Right lung (tissue), 10 donors: ENCODE measurements at places on chromosomes 2 and 18.

DNA sequence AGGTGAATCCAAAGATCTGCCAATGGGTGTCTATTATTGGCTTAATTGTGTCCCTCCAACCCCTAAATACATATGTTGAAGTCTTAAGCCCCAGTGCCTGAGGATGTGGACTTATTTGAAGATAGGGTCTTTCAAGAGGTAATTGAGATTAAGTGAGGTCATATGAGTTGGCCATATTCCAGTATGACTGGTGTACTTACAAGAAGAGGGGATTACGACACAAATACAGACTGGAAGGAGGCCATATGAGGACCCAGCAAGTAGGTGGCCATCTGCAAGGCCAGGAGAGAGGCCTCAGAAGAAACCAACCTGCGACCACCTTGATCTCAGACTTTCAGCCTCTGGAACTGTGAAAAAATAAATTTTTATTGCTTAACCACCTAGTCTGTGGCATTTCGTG is 121.1 kb upstream of the FN1 start:
- no peak for DNase-seq

GRCh38 chr2:100902817-100903405 is 83.0 kb downstream of the NPAS2 start:
- DNase-seq, result no peak

- DNase-seq, result no peak
These were observed 159.7 kb upstream of the SLC1A4 start for GRCh38 chr2:64829525-64829924.

DNA sequence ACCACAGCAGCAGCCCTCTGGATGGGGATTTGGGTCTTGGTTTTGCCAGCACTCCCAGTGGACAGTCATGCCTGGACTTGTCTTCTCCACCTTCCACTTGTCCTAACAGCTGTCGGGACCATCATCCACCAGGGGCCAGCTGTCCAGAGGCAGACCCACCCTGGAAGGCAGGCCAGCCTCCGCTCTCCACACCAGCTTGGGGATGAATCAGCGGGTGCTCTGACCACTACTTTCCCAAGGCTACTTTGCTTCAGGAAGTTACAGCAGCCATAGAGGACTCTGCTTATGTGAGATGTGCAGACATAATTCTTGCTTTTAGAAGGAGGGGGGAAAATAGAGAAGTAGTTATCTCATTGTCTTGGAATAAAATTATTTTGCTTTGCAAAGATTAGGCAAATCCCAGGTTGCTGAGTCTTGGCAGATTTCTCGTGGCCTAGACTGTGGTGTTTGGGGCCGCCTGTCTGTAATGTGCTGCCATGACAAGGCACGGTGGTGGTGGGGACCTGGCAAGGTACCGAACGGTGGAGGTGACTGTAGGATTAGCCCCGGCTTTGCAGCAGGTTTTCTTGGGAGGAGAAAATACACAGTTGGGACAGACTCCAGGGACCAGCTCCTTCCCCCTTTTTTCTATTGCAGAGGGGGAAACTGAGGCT is 148.7 kb downstream of the AGAP1 start:
- DNase-seq, result no peak

DNA sequence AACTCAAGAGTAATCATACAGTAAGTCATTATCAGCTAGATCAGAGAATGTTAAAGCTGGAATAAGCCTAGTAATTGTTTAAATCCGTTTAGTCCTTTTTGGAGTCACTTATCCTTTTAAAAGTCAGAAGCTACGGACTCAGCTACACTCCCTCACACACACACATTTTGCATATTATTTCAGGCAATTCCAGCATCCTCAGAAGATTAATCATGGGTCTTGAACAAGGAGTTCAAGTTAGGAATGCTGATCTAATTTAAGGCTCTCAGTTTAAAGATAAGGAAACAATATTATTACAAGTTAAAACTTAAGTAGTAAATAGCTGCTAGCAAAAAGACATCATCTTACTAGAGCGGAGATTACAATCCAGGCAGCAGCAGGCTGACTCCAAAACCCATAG is 74.3 kb downstream of the GTF3C3 start:
- DNase-seq, result no peak

DNA sequence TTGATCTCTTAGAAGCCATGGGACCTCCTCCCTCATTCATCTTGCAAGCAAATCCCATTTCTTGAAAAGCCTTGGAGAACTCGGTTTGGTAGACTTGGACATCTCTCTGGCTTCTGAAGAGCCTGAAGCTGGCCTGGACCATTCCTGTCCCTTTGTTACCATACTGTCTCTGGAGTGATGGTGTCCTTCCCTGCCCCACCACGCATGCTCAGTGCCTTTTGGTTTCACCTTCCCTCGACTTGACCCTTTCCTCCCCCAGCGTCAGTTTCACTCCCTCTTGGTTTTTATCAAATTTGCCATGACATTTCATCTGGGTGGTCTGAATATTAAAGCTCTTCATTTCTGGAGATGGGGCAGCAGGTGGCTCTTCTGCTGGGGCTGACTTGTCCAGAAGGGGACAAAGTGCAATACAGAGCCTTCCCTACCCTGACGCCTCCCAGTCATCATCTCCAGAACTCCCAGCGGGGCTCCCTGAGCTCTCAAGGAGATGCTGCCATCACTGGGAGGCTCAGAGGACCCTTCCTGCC is 20.0 kb downstream of the FOSL2 start:
- DNase-seq, result no peak

- DNase-seq, result peak; percentile 52
These were observed 12.2 kb downstream of the WNT10A start for GRCh38 chr2:218892693-218893348.

DNA sequence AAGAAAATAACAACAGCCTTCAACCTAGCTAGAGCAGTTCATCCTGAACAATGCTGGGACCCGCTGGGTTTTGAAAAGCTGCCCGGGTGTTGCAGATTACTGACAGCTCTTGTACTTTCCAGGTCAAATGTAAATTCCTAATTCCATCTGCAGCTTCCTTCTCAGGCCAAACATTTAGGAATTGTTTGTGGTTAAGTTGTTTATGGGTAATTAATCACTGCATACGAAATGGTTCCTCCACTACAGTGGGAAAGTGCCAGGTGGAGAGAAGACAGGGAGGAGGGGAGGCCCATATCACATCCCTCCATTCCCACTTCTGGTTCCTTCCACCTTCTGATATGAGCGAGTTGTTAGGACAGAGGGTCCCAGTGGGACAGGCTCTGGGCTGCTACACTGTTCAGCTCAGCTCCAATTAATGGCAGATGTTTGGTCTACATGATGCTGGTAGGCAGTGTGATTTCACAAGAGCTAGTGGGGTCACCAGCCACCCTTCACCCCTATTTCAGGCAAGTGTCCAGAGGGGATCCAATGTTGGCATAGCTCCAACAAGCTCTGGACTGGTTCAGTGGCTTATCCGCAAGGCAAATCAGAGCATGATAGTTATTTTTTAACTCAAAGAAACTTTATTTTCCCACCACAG is 112.9 kb upstream of the ACAA2 start:
- no peak for DNase-seq
